ENCODE measurements at places on chromosomes 4 and X.

DNA sequence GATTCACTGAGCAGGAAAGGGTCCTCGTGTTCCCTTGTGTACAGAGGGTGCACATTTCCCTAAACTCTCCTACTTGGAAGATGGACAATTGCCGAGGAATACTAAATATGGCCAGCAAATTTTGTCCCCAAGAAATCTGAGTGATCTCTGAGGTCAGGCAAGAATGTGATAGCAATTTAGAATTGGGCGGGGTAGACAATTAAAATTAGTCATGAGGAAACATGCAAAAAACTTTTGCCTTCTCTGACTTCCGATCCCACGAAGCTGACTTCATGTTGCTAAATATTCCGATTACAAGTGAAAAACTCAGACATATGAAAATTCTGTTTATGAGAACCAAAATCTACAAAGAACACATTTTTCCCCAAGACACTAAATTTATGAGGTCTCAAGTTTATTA, 453.9 kb upstream of the ZFP42 start:
- DNase-seq = peak; percentile 13

GRCh38 chr4:18850867-18851266, 829.3 kb upstream of the LCORL start:
- no peak for DNase-seq

DNA sequence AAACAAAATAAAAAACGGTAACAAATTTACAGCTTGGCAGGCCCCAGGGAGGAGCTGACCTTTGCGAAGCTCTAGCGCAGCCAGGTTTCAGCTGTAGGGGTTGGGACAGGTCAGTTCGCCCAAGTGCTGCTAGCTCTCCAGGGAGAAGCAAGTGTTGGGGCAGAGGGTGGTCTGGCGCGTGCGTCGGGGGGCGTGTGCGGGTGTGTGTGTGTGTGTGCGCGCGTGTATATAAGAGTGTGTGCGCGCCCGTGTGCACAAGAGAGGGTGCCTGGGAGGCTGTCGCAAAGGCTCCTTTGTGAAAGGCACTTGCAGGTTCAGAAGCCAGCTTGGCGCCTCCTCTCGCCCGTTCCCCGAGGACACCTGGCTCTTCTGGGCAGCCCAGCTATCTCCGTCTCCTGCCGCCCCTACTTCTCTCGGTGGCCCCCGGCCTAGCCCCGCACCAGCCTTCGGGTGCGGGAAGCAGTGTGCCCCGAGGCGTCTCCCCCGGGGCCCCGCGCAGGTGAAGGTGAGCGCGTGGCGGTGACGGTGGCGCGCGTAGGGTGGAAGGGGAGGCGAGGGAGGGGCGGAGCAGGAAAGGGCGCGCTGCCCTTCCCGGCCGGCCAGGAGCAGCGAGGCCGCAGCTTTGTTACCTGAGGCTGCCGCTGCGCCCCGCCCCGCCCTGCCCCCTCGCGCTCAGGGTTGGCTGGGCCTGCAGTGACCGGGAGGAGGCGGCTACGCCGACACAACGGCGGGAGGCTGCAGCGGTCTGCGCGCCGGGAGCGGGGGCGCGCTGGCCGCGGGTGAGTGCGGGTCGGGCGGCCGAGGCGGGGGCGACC, at the start of gene FHDC1:
Gene FHDC1 (plus strand): TSS at position 693 of the 815 bp plus-strand sequence. CDS start 6,735 bp downstream, outside the sequence.
- DNase-seq = no peak

- DNase-seq = peak; percentile 70
Observed at GRCh38 chr4:170109586-170110284, 20.0 kb upstream of the AADAT start.

- peak; percentile 58 for DNase-seq
Observed at GRCh38 chr4:121484633-121485032, 103.8 kb upstream of the QRFPR start.

All from fibroblast of skin of right biceps (primary cell).